ENCODE measurements at places on chromosomes 5 and 9. TPM values are rescaled to one million over a fixed set of nuclear protein-coding genes. Genes with fewer than 3 reads are reported as not detected.

SLC6A3 gene
- 4.3 TPM for total RNA-seq

KIF12 gene
- total RNA-seq = 2.4 TPM

AP3B1 gene
- 49.3 TPM for total RNA-seq

DNA sequence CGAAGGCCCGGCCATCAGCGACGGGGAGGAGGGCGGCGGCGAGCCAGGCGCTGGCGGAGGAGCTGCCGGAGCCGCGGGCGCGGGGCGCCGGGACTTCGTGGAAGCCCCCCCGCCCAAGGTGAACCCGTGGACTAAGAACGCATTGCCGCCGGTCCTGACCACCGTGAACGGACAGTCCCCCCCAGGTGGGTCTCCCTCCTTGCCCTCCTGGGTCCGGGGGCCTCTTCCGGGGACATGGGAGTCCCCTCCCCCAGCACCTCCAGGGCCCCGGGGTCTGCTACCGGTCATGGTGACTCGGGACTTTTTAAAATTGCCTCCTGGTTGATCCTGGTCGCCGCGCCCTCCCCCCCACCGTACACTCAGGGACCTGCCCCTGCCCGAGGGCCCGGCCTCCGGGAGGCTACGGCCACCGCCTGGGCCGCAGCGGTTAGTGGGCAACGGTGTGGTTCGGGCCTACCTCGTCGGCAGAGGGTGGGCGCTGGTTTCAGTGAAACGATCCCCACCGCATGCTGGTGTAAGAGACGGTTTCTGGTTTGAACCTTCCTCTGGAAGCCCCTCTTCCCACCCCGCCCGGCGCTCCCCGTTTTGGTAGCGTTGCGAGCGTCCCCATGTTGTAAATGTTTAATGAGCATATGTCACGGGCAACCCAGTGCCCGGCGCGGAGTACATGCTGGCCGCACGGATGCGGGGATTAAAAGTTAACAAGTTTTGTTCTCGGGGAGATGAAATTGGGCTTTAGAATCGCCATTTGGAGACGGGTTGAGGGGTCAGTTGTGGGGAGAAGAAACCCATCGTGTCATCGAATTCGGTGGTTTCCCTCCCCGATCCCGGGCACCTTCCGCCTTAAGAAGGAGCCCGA, 1.1 kb downstream of the LARP1 start:
- peak; percentile 91 for DNase-seq

DNA sequence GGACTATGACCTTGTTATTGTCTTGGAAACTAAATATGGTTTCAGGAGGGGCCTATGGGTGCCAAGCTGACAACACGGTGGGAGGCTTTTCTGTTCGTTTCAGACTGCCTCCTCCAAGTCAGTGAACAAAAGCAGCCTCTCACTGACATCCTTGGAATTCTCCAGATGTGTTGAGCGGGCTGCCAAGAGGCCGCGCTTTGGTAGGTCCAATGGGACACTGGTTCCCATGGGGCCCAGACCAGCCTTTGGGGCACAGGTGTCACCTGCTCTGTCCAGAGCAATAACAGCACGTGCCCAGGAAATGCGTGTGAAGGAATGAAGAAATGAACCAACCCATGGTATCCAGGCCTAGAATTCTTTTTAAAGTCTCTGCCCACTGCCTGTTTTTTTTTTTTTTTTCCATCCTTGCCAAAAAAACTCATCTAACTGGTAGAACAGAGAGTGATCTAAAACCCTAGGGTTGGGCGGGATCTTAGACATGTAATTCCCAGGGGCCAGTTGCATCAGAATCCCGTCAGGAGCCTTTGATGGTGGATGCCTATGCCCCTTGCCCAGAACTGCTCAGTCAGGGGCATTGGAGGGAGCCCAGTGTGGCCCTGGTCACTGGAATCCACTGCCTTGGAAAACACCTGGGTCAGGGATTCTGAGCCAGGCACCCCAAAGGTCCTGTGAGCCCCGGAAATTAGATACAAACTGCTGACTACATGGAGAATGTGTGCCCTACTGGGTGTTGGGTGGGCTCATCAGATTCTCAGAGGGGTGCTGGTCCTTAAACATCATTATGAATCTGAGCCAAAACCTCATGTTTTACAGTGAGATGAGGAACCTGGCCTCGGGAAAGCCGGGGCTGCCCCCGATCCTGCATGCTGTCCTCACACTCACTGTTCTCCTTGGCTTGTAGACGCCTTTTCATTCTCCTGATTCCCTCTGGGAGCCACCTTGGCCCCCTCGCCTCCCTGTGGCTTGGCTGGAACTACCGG, 60.1 kb downstream of the GTF3C4 start:
- DNase-seq = no peak

GRCh38 chr5:153624451-153624765, 133.9 kb downstream of the GRIA1 start:
- DNase-seq = no peak

All from left lung (tissue), 14 donors.